NCI-H748 treated with DMSO at 0.1 percent for 48 hours (cell line): ENCODE measurements at places on chromosomes 11 and 22.

DNA sequence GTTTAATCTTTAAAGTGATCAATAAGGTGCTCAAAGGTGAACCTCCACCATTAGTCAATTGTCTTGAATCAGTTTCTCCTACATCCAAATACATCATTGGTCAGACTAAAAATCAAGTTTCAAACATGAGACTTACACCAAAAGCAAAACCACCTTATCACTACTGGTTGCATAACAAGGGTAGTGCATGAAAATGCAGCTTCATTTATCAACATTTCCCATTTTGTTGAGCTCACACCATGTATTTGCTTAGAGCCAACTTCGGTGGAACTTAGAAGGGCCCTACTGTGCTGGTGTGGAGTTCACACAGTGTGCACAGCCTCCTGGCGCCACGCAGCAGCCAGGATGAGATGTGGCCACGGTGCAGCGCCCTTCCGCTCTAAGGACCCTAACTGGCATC, 23.1 kb upstream of the PHLDA2 start:
- DNase-seq: no peak

- no peak for DNase-seq
Observed at GRCh38 chr11:32451808-32452207, 16.5 kb upstream of the WT1 start.

DNA sequence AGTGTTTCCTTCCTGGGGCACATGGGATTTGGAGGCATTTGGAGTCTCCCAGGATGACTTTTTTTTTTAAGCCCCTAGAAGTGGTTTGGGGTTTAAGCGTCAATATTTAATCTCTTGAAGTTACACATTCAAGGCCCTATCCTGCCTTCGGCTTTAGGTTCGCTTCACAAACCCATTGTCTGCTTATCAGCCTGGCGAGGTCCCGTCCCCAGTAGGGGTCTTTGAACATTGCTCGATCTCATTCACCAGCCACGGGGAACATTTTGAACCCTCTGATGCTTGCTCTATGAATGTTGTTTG, 75.9 kb downstream of the KCNQ1 start:
- DNase-seq: no peak

DNA sequence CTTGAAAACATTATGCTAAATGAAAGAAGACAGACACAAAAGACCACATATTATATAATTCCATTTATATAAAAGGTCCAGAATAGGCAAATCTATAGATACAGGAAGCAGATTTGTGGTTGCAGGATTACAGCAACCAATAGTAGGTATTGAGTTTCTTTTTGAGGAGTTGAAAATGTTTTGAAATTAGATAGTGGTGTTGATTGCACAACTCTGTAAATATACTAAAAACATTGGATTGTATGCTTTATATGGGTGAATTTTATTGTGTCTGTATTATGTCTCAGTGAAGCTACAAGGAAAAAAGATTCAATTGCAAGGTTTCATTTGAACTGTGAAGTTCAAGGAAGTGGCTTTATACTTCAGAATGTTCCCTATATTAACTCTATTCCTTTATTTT, 3.0 kb upstream of the RRAS2 start:
- no peak for DNase-seq

DNA sequence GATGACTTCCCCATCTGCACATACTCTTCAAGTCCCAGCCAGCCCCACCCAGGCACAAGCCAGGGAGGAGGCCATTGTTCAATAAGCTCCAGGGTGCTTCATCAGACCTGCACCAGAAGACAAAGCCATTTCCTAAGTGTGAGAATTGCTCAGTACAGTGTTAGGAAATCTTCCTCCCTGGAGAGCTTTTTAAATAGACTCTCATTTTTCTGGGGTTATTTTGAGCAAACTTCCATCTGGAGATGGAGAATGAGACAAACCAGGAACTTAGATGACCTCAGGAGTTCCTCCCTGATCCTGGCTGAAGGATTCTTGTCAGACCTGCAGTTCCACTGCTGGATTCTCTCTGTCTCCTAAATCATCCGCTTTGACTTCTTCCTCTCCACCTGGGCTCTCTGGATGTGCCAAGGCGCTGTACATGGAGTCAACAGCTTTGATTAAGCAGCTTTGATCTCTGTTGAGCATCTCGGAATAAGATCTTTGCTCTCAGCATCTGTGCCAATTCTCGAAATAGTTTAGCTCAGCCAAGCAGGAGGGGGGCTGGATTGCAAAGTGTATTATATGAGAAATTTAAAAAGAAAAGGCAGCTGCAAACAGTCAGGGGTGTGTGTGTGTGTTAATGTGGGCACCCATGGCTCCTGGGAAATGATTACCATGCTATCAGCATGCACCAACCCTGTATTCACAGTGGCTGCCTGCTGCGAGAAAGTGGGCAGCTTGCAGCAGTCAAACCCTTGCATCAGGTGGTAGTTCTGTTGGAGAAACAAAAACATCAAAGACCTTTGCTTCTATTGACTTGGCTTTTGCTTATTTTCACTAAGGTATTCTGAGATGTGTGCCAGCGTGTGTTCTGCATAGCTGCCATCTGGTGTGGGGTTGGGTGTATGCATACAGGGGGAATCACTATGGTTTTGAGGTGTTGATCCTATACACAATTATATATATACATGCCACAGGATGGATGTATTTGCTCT, 70.2 kb upstream of the NAV2 start:
- DNase-seq: no peak

- peak; percentile 88 for DNase-seq
Observed at GRCh38 chr11:67606492-67607295, at the start of gene NDUFV1. TSS of gene NDUFV1 (plus strand) at chr11:67606936. CDS start at chr11:67607005, 69 bp downstream.

GRCh38 chr22:49321477-49322055, 506.1 kb downstream of the BRD1 start:
- no peak for DNase-seq

- DNase-seq: no peak
Observed at GRCh38 chr11:4095509-4096230, 1.1 kb downstream of the RRM1 start.

DNA sequence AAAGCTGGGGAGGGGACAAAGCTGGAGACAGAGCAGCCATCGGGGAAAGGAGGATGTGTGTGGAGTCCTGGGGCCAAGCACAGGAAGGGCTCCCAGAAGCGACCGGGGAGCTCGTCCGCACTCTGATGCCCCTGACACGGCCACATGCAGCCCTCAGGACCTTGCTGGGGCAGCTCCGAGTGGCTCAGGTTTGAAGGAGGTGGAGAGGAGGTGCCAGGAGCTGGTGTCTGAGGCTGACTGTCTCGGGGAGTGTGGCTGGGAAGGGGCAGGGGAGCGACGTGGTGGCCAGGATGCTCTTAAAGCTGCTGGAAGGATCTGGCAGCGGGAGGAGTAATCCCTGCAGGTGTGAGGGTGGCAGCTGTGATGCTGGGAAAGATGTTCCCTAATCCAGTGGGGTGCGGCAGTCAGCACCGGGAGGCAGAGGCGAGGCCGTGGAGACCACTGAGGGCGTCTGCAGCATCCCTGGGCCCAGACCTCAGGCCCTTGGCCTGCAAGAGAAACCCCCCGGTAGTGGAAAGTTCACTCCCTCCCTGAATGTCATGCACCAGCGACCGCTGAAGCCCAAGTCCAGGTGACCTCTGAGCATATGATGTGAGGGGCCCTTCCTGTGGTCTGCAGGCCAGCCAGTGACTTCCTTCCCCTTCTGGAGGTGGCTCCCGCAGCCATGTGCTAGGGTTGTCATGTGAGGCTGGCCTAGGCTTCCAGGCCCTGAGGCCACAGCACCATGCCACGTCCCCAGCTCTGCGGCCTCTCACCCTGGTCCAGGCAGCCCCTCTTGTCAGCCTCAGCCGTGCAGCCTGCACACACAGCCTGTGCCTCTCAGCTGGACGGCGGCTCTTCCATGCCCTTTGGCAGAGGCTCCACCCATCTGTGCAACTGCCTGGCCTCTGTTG, 17.2 kb upstream of the CTSD start:
- DNase-seq: no peak

GRCh38 chr22:40813912-40814315, 5.2 kb downstream of the SLC25A17 start:
- no peak for DNase-seq

DNA sequence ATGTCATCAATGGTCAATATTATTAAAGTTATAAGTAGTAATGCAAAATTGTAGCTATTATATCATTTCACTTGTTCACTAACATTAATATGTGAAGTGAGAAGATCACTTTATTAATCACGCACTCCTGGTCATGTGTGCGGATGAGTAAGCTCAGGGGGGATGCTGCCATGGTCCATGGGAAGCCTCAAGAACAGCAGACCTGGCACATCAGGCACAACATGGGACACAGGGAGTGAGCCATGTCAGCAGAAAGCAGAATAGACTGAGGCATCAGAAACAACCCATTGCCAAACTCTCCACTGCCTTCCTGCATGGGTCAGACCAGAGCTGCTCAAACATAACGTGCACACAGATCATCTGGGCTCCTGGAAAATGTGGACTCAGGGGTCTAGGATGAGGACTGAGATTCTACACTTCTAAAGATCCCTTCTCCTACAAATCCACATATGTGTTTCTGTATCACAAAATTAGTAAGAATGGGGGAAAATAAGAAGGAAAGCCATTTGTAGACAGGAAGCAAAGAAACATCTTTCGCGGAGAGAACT, 63.8 kb upstream of the VPREB1 start:
- DNase-seq: no peak

DNA sequence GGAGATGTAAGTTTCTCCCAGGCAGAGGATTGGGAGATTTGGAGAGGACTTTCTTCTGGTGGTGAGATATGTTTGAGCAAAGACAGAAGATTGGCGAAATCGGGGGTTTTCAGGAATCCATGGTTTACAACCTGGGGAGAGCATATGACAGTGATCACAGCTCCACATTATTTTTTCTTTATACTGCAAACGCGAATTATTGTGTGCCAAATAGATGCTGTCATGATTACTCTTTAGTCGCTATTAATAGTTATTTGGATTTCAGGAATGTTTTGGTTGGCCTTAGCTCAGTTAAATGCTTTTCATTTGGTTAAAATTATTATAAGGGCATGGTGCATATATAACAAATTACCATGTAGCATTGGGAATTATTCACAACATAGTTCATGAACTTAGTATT, 15.2 kb downstream of the ATXN10 start:
- DNase-seq: no peak

GRCh38 chr22:42371099-42371498, 61.1 kb downstream of the NFAM1 start:
- no peak for DNase-seq

GRCh38 chr22:21564411-21564810, 3.1 kb upstream of the UBE2L3 start:
- DNase-seq: no peak

GRCh38 chr11:28822576-28822975, 714.4 kb downstream of the METTL15 start:
- DNase-seq: no peak

DNA sequence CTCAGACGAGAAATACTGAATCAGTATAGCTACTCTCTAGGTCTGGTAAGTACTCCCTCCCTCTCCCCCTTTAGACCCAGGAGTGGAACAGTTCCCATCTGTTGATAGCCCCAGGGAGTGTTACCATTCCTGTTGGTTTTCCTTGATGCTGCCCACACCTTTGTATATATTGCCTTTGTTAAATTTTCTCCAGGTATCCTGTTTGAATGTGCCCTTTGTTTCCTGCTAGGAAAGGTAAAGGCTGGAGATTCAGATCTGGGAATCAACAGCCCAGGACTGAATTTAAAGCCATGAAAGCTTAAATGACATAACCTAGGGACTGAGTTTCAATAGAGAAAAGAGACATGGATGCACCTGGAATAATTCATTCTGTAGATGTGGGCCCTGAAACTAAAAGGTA, 68.3 kb downstream of the CCDC83 start:
- no peak for DNase-seq

DNA sequence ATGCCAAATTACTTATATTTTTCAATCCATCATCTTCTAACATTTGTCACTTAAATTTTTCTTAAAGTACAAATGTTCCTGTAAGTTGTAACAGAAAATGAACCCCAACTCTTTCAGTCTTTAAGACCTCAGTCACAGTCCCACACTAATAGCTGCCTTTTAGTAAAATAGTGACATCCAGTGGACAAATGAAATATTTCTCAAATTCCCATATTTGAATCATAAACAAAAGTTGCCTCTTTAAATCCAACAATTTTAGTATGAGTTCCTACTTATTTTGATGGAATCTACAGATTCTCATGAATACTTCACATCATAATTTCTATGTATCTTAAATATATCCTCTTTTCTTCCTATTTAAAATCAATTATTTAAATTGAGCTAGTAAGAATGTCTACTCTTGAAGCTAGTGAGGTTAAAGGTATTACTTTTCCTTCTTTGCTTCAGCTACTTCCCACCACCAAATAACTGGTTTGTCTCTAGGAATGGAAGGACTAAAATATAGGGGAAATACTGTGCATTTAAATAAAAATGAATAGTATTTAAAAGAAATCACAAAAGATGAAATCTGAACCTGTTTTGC, 9.2 kb downstream of the LIN7C start:
- peak; percentile 17 for DNase-seq

- DNase-seq: no peak
Observed at GRCh38 chr11:67059671-67060070, 3.0 kb downstream of the RHOD start.
